Chondrocyte (in vitro differentiated cells): ENCODE measurements at places on chromosomes 4 and X.

DNA sequence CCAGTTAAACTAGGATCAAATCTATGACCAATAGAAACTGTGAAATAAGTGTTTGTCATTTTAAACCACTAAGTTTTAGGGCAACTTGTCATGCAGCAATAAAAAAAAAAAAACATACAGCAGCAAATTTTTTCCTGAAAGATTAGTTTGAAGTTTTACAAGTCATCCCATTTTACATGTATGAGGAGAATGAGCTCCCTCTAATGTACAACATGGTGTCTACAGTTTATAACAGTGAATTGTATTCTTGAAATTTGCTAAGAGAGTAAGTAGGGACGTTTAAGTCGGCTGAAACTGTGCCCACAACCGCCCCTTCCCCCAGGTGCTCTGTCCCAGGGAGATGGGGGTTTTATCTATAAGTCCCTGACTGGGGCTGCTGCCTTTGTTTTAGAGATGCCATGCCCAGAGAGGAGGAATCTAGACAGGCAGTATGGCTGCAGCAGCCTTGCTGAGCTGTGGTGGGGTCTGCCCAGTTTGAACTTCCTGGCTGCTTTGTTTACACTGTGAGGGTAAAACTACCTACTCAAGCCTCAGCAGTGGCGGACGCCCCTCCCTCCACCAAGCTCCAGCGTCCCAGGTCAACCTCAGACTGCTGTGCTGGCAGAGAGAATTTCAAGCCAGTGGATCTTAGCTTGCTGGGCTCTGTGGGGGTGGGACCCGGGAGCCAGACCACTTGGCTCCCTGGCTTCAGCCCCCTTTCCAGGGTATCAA lies 499.3 kb upstream of the CT83 start:
- no peaks in the 10 kb centered on the region for H3K27me3 ChIP-seq
- H3K4me1 ChIP-seq, result no peaks in the 10 kb centered on the region
- no peak overlapping the region for H3K4me3 ChIP-seq
- no peak overlapping the region for H3K27ac ChIP-seq
- no peaks in the 10 kb centered on the region for H3K36me3 ChIP-seq

DNA sequence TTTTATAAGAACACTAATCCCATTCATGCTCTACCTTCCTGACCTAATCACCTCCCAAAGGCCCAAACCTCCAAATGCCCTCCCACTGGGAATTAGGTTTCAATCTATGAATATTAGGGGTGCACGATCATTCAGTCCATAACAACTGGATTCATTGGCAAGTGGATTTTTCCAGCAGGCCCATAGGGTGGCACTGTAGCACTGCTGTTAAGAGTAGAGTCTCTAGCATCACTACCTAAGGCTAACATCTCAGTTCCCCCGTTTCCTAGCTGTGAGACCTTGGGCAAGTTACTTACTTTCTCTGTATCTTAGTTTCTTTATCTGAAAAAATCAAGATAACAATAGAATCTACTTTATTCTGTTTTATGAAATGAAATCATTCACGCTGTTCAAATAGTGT lies 315.8 kb downstream of the STIM2 start:
- DNase-seq, result no peak
- H3K4me1 ChIP-seq, result no peaks in the 10 kb centered on the region
- no peaks in the 10 kb centered on the region for H3K36me3 ChIP-seq
- no peak overlapping the region for H3K4me3 ChIP-seq

GRCh38 chr4:108729731-108730130 lies 33.1 kb downstream of the ETNPPL start:
- DNase-seq, result no peak
- no peak overlapping the region for H3K4me3 ChIP-seq

- peaks cover 20% of the 10 kb centered on the region for H3K36me3 ChIP-seq
- H3K4me1 ChIP-seq, result no peaks in the 10 kb centered on the region
- DNase-seq, result no peak
- no peak overlapping the region for H3K4me3 ChIP-seq
- no peak overlapping the region for H3K27ac ChIP-seq
- H3K27me3 ChIP-seq, result no peaks in the 10 kb centered on the region
Observed at GRCh38 chr4:139528377-139529005, 27.5 kb downstream of the SETD7 start.

DNA sequence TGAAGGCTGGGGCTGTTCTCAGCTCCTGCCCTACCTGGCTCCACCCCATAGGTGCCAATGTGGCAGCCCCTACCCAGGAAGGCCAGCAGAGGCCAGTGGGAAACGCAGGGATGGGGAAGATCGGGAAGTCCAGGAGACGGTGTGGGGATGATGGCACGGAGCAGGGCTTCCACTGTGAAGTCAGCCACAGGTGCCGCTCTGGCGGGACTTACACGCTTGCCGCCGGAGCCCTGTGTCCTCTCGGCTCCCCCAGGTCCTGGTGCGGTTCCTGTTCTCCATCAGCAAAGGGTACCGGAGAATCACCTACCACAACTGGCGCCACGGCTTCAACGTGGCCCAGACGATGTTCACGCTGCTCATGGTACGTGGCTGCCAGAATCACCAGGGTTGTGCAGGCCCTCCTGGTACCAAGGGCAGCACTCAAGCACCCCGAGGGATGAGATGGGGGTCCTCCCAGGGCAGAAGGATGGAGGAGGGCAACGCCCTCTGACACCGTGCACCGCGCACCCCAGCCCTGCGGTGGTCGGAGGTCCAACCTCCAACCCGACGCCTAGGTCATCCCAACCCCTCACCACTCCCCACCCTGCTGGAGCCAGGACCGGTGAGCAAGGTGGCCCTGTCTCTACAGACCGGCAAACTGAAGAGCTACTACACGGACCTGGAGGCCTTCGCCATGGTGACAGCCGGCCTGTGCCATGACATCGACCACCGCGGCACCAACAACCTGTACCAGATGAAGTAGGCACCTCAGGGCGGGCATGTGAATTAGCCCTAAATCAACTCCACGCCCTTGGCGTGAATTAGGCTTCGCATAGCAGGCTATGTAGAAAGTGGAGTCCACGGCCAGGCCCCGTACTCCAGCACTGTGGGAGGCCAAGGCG lies 12.0 kb downstream of the ATP5ME start:
- peaks cover 2% of the 10 kb centered on the region for H3K4me1 ChIP-seq
- no peaks in the 10 kb centered on the region for H3K27me3 ChIP-seq
- H3K27ac ChIP-seq, result no peak overlapping the region
- H3K4me3 ChIP-seq, result no peak overlapping the region
- no peaks in the 10 kb centered on the region for H3K36me3 ChIP-seq

DNA sequence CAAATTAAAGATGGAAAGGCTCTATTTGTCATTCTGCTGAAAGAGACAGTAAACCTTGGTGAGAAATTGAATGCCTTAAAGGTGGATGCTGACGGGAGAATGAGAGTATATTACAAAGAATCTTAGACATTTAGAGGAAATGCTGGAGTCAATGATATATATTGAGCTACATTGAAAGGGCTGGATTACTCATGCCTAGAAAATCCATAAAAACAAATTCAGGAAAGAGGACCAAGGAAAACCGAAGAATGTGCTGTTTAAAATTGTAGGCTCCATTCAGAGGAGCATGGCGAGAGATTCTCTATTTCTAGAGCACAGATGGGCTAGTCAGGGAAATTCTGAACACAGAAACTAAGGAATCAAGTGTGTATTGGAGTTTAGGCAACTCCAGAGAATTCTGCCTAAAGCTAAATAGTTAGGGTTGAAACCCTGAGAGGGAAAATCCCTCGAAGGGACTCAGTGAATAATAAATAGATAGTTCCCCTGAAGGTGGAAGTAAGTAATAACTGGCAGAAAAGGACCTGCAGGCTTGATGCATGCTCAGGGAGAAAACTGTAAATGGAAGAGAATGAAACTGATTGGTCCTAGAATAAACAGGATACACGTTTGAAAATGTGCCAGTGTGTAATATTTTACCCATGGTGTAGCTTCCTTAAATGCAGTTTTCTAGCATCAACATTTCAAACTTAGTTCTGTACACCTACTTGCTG lies 1532.4 kb upstream of the TENM3 start:
- H3K27ac ChIP-seq, result peak overlapping the region; percentile 7
- H3K27me3 ChIP-seq, result no peaks in the 10 kb centered on the region
- no peak for DNase-seq
- peaks cover 14% of the 10 kb centered on the region for H3K4me1 ChIP-seq

DNA sequence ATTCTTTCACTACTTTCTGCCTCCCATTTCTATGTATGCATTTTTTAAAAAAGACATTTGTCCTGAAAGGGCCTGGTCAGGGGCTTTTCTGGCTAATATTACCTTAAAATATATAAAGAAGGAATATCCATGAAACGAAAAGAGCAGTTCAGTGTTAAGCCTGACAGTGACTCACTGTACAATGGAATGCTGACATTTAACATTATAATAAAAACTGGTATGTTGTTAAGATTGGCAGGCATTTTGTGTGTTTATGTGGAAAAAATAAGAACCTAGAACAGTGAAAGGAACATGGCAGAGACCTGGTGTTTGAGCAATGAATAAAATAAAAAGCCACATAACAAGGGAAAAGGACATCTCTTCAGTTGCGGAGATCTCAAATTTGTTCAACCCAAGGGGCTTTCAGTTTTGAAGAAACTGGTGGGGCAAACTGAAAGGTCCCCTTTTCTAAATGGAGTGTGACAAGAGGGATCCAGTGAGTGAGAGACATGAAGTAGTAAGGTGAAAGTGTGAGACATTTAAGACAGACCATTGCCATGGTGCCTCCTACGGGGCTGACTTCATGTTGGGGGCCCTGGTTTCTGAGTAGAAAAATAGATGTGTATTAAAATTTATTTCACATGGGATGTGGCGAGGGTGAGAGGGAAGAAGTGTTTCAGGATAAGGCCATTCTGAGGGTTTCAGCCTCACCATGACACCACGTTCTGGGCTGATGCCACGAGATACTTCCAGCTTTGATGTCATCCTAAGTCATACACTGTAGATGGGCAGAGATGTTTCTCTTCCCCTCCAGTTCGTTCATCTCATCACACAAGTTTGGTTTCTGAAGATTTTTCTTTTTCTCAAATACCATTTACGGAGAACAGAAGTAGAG lies 324.9 kb downstream of the PPP3CA start:
- no peak overlapping the region for H3K4me3 ChIP-seq
- no peaks in the 10 kb centered on the region for H3K36me3 ChIP-seq
- H3K27ac ChIP-seq, result peak overlapping the region; percentile 84
- H3K4me1 ChIP-seq, result peaks cover 41% of the 10 kb centered on the region

DNA sequence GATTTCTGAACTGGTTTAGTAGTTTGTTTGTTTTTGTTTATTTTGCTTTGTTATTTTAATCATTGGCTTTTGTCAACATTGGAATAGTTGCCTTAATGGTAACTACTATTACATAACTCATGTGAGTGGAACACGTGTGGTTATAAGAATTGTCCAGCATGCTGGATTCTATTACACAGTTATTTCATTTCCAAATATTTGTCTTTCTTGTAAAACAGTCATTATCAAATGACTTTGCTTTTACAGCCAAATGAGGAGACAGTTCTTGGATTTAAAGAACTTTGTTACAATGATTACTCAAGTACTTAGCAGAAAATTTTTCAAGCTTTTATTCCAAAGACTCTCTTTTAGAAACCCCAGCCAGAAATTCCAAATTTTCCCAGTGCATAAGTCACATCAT lies 516.1 kb upstream of the MAGEB2 start:
- H3K4me1 ChIP-seq, result no peaks in the 10 kb centered on the region
- H3K4me3 ChIP-seq, result no peak overlapping the region
- no peak overlapping the region for H3K27ac ChIP-seq
- DNase-seq, result no peak
- H3K27me3 ChIP-seq, result peaks cover 9% of the 10 kb centered on the region
- H3K36me3 ChIP-seq, result peaks cover 2% of the 10 kb centered on the region

GRCh38 chr4:154507156-154507555 lies 15.6 kb upstream of the DCHS2 start:
- no peak overlapping the region for H3K4me3 ChIP-seq
- H3K36me3 ChIP-seq, result no peaks in the 10 kb centered on the region
- H3K27me3 ChIP-seq, result peaks cover 71% of the 10 kb centered on the region
- H3K27ac ChIP-seq, result no peak overlapping the region

DNA sequence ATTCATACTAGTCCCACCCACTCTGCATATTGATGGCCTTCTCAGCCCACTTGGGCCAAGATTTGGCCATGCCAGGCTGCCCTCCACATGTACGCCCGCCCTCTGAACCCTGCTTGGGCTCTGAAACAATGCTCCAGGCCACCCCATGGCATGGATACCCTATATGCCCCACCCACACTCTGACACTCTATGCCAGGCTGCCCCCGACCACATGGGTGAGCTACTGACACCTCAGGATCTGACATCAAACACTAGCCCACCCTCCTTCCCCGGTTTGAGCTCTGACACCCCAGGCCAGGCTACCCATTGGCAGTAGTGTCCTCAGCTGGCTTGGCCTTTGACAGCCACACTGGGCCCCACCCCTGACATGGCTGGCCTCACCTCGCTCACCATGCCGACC lies 69.5 kb downstream of the HPRT1 start:
- peaks cover 1% of the 10 kb centered on the region for H3K36me3 ChIP-seq
- H3K4me3 ChIP-seq, result no peak overlapping the region
- no peaks in the 10 kb centered on the region for H3K27me3 ChIP-seq
- DNase-seq, result no peak

- H3K4me1 ChIP-seq, result no peaks in the 10 kb centered on the region
- H3K36me3 ChIP-seq, result no peaks in the 10 kb centered on the region
Observed at GRCh38 chrX:69424910-69425309, 79.2 kb upstream of the NALF2 start.

- H3K4me1 ChIP-seq, result no peaks in the 10 kb centered on the region
- no peak overlapping the region for H3K4me3 ChIP-seq
- peak overlapping the region; percentile 20 for H3K27ac ChIP-seq
- peaks cover 42% of the 10 kb centered on the region for H3K27me3 ChIP-seq
- no peaks in the 10 kb centered on the region for H3K36me3 ChIP-seq
Observed at GRCh38 chr4:7185487-7186030, 6.8 kb upstream of the SORCS2 start.

GRCh38 chrX:94389044-94389443 lies 715.0 kb downstream of the FAM133A start:
- no peak overlapping the region for H3K4me3 ChIP-seq
- H3K27ac ChIP-seq, result no peak overlapping the region
- no peaks in the 10 kb centered on the region for H3K4me1 ChIP-seq

DNA sequence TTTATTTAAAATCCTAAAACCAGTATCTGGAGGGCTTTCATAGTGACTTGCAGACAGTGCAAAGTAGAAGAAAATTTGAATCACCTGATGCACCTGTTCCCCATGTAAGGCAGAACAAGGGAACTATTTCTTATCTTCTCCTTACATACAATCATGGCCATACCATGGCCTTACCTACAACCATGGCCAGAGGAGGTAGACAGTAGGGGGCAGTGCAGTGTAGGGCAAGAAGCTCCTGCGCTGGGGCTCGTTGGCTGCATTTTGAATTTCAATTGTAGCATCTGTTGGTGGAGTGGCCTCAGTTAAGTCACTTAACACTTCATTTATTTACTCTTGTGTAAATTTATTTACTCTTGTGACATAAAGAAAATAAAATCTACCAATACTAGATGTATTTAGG lies 33.0 kb downstream of the GALNTL6 start:
- DNase-seq, result no peak
- peaks cover 6% of the 10 kb centered on the region for H3K27me3 ChIP-seq
- H3K36me3 ChIP-seq, result no peaks in the 10 kb centered on the region
- no peak overlapping the region for H3K4me3 ChIP-seq

- H3K4me1 ChIP-seq, result peaks cover 2% of the 10 kb centered on the region
- H3K27me3 ChIP-seq, result no peaks in the 10 kb centered on the region
- H3K27ac ChIP-seq, result no peak overlapping the region
- peaks cover 2% of the 10 kb centered on the region for H3K36me3 ChIP-seq
Observed at GRCh38 chr4:5858020-5858769, 34.7 kb downstream of the CRMP1 start.
